ENCODE measurements at places on chromosomes 6 and 20. TPM values are rescaled to one million over a fixed set of nuclear protein-coding genes. Genes with fewer than 3 reads are reported as not detected.

DNA sequence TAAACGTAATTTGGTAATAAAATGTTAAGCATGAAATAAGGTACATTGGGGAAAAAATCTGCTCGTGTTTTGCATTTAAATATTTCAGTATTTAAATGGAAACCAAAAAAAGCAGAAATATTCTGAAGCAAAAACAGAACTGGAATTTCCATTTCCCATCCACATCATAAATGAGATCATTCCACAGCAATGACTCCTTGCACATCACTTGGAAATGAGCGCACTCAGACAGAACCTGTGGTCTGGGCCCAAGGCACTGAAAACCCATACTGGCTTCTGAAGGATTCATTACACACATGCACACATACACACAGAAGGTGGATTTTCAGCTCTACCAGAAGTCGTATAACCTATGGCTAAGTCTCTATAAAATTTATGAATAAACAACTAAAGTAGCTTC, 174.8 kb downstream of the IBTK start:
- no peak for DNase-seq

DNA sequence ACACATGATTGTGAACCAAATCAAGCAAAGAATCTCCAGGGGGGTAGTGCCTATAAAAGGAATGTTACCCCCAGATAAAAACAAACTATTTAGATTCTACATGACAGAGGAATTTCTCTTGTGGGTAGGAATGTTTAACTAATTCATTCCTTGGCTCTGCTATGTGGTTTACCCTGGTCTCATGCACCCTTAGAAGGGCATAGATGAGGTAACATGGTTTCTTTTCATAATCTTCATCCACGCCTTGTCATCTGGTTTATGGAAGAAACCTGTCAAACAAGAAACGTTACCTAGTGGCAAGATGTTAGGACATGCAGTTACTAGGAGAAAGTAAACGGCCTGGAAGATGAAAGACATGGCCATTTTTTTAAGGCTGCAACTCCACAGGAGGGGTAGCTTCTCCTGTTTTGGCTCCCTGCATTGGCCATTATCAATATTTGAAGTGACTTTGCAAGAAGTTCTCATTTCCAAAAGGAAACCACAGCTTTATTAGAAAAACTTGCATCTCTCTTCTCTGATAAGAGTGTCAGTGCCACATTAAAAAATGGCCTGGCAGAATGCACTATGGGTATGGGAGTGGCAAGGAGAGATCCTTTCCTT, 45.5 kb downstream of the STX11 start:
- no peak for DNase-seq

DNA sequence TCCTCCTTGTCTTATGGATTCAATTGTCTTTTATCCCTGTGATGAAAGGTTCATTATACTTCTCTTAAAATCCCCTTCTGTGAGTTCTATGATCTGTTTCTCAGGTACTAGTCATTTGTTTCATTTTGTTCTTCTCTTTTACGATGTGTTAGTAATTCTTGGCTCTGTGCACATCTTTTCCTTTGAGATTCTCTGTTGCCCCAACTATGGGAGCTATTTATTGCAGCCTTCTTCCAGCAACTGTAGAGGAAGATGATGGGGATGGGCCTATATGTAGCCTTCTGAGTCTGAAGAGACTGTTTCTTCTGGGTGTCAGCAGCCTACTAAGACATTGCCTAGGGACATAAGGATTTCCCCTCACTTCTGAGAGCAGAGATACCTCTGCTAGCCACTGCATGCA, 50.4 kb upstream of the TRERF1 start:
- no peak for DNase-seq

DNA sequence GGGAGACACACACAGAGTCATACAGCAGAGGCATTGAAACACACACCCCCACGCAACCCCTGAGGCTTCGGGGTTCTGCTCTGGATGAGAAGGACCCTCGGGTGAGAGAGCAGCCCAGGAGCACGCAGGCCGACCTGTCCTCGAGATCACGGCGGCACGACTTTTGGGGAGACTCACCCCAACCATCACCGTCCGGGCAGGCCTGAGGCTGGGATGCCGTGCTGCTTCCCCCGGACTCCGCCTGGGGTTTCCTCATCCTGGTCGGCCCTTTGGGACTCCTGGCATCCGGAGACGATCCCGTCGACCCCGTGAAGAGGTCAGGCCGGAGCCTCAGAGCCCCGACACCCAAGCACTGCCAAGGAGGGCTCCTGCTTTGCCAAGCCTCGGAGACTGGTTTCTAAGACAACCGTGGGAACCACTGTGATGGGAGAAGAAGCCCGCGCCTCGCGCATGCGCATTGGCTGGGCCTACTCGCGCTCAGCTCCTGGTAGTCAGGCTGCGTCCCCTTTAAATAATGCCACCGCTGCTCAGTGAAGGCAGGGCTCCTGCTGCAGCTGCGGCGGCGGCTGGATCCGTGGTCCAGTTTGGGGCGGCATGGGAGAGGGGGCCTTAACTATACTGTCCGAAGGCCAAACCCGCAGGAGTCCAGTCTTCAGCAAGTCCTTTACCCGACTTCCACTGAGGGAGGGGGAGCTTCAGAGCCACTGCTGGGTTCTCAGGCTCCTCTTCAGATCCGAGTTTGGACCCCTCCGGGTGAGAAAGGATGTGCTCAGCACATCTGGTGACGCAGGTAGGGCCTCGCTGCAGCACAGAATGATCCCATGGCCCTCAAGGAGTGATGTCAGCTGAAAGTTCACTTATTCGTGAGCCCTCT, 171.4 kb upstream of the ZNF337 start:
- DNase-seq, result no peak

- DNase-seq, result no peak
Measured at GRCh38 chr6:70289299-70289698, 13.6 kb downstream of the COL9A1 start.

DNA sequence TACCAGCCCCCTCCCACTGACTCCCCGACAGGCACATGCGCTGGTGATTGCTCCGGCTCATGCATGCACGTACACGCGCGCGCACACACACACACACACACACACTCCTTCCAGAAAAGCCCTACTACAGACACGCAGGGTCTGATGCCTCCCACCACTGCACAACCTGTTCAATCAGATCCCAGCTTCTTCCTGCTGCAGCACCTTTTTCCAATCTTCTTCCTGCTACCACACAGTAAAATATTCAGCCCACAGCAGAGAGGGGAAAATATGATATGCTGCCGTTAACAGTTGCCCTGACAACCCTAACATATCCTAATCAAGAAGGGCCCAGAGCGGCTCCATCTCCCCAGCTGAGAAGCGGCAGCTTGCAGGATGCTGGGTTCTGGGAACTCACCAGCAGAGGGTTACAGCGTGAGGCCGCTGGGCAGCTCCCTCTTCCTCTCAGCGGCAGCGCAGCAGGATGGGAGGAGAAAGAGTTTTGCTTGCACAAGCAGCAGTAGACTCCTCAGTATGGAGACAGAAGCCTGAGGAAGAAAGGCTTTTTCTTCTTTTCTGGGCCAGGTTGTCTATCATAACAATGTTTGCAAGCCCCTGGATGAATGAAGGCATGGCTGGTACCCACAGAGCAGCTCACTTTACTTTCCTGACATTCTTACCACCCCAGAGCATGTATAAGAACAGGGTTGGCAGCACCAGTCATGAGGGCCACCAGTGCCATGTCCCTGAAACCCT, 23.9 kb downstream of the MAP7 start:
- no peak for DNase-seq

CALHM5 gene
- polyA plus RNA-seq, result 3.0 TPM

SRSF12 gene
- polyA plus RNA-seq, result 13.1 TPM

YIPF3 gene
- polyA plus RNA-seq, result 156 TPM

LINC00237 gene
- polyA plus RNA-seq, result not detected

BPIFB1 gene
- polyA plus RNA-seq, result not detected

SCUBE3 gene
- polyA plus RNA-seq, result 55.8 TPM
